ENCODE measurements at places on chromosomes 3 and 15.

DNA sequence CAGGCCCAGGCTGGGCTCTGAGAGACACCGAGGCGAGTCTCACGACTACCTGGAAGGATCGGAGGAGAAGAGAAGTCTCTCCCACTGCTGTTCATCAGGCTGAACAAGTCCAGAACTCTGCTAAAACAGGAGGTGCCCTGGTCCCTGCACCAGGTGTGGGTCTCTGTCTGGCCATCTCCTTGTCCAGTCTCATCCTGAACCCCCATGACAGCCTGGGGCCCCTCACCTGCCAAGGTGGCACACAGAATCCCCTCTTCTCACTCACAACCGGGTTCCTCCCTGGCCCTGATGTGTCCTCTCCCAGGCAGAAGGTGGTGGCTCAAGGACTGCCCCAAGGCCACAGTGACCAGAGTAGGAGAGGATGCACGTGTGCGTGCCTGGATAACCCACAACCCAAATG is 34.1 kb downstream of the WNT7A start:
- no peak for DNase-seq

DNA sequence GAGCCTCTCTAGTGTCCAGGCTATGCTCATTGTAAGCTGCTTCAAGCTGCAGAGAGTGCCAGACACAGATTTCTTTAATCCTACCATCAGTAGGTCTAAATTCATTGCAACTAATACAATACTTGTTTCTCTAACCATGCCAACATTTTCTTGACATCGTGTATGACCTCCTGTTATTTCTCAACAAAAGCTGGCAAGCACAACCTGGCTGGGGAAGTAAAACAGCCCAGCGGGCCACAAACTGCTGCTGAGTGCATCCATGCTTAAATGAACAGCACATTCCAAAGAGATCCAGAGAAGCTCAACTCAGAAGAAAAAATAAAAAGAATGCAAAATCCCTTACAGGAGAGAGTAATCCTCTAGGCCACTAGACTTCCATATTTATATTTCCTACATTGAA is 36.5 kb downstream of the GMNC start:
- DNase-seq = no peak

- no peak for DNase-seq
Measured at GRCh38 chr15:90563463-90563862, 33.7 kb downstream of the CRTC3 start.

GRCh38 chr15:38129531-38130204 is 123.0 kb upstream of the SPRED1 start:
- DNase-seq = no peak

- DNase-seq = no peak
Measured at GRCh38 chr3:121883507-121883906, 10.7 kb upstream of the SLC15A2 start.

GRCh38 chr3:21447476-21448151 is 303.4 kb downstream of the ZNF385D start:
- DNase-seq = no peak

GRCh38 chr15:69467636-69468035 is 15.0 kb downstream of the RPLP1 start:
- no peak for DNase-seq

GRCh38 chr3:48990636-48991469 is 812 bp downstream of the P4HTM start:
- peak; percentile 66 for DNase-seq

- DNase-seq = peak; percentile 70
Measured at GRCh38 chr3:184354121-184354728, 7.2 kb downstream of the CLCN2 start.

All from hematopoietic multipotent progenitor cell treated with erythropoietin and hydrocortisone succinate and interleukin-3 and kit ligand, for 17 days (in vitro differentiated cells).